ENCODE measurements at places on chromosomes 1 and 21.

DNA sequence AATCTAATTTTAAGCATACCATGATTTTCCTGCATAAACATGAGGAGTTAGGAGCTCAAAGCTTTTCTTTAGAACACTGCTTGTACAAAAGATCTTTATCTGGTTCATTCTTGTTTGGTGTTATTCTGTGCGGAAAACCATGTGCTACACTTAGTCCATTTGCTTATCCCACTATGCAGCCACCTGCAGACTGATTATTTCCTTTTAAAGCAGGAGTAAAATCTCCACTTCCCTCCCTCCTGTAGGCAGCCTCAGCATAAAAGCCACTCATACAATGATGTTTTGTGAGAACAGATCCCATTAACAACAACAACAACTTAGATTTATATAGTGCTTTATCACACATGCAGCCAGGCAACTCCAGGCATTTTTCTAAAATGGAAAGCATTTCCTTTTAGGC, 355.3 kb upstream of the NEGR1 start:
- no peak for DNase-seq

- no peak for DNase-seq
Observed at GRCh38 chr1:8661185-8662110, 156.0 kb downstream of the RERE start.

DNA sequence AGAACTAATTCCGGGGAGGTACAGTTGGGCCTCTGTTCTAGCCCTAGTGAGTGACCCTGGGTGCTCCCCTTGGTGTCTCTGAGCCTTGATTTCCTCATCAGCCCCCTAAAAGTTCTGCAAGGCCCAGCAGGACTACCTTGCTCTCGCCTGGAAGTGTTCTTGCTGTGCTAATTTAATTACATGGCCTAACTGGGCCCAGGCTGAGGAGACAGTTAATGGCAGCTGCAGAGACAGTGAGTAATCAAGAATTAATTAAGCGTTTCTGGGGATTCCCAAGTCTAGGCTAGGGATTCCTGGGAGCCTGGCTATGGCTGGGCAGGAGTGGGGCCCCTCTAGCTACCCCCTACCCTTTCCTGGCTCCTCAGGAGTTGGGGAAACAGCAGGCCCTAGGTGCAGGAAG, 24.7 kb upstream of the DMBX1 start:
- DNase-seq = no peak

GRCh38 chr1:179099891-179100290, 18.0 kb downstream of the TOR3A start:
- no peak for DNase-seq

- no peak for DNase-seq
Observed at GRCh38 chr1:169466259-169467230, 19.2 kb downstream of the SLC19A2 start.

DNA sequence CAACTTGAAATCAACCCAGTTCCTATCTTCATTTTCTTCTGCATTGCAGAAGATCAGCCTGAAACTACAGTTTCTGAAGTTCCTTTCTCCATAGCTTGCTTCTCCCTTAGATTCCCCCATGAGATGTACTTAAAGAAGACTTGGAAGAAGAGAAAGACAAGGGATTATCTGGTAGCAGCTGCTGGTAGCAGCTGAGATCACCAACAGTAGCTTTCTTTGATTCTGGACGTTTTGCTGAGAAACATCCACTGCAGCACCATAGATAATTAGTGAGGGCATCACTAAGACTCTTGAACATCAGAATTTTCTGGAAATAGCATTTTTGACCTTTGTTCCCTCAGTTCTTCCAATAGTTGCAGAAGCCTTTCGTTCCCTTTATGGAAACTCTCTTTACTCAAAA, 465 bp upstream of the CFHR3 start:
- DNase-seq = no peak

- DNase-seq = no peak
Observed at GRCh38 chr1:186275822-186276221, 99.2 kb downstream of the TPR start.
